ENCODE measurements at places on chromosomes 5 and 9.

GRCh38 chr5:112064956-112065355 is 308.0 kb upstream of the NREP start:
- no peak for DNase-seq

GRCh38 chr5:157266286-157267007 is 524 bp downstream of the CYFIP2 start:
- DNase-seq = no peak

GRCh38 chr9:115877852-115878438 is 275.6 kb upstream of the PAPPA start:
- DNase-seq = no peak

DNA sequence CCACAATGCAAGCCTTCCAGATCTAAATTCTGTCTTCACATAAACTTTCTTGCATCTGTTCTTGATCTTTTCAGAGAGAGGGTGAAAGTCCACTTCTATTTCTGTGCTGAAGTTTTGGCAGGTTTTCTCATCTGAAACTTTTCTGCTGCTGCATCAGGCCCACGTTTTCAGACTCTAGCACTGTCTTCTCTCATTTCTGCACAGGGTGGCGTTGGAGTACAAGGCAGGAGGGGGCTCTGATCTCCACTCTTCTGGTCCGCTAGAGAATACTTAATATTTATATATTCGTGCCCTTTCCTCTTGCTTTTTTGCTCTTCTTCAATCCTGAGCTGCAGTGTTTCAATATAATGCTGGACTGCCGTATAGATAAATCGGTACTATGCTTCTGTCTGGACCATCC is 204.0 kb upstream of the PRDM9 start:
- no peak for DNase-seq

DNA sequence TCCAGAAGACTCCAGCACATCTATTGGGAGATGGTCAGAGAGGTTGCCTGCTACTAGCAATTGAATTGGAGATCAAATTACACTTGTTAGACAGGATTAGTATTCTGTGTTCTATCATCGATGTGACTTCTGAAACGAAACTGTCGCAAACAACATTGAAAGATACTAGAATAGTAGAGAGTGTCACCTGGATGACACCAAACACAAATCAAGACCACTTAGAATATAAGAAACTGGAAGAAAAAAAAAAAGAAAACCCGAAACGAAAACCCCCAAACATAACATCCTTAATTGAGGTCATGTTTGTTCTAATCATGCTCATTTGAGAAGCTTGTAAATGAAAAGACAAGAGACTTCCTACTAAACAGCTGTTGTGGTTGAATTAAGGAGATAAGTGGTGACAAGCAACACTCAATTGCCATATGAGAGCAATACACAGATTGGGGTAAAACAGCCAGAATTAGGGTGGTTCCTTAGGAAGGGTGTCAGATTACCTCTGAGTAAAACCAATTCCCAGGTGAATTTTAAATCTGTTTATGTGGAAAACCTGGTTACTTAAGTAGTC is 97.6 kb downstream of the BASP1 start:
- DNase-seq = no peak

- no peak for DNase-seq
Observed at GRCh38 chr9:130337318-130337717, 71.8 kb downstream of the HMCN2 start.

GRCh38 chr5:125056671-125057485 is 310.4 kb upstream of the ZNF608 start:
- DNase-seq = no peak

DNA sequence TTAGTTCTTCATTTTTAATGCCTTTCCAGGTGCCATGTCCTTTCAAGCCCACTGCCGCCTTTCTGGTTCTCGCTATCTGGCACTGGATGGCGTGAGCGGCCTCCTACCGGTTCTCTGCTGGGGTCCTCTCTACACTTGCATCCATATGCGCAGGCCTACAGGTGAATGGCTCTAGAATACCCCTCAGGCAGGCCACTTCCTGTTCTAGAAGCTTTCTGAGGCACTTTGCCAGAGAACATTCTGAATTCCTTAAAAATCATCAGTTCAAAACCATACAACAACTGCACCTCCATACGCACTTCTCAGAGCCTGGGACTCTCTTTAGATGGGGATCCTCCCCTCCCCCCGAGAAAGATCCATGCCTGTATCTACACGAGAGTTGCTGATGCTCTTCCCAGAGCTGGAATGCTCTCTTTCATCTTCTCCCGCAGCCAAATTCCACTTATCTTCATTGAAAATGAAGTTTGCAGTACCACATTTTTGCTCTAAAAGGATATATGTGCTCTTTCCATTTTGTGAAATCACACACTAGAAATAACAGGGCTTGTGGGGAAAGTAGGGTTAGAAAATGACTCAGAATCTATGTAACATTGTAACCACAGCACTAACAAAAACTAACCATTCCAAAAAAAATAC is 1.4 kb upstream of the LHFPL2 start:
- DNase-seq = no peak

GRCh38 chr5:180853848-180854176 is 7.3 kb downstream of the ZFP62 start:
- no peak for DNase-seq

- DNase-seq = no peak
Observed at GRCh38 chr5:116622375-116623050, 47.9 kb upstream of the SEMA6A start.

- DNase-seq = no peak
Observed at GRCh38 chr5:142888469-142889085, 118.4 kb downstream of the ARHGAP26 start.

DNA sequence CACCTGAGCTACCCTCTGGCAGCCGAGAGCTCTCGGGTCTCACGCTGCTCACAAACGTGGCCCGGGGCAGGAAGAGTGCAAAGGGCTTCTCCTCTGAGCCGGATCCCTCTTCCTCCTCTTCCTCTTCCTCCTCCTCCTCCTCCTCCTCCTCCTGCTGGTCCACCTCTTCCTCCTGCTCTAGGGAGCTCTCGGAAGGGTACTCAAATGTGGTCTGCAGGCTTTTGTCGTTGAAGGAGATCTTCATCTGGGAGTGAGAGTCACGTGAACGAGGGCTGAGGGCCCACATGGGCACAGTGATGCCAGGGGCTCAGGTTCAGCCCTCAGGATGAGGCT is 3.9 kb downstream of the SSNA1 start:
- DNase-seq = no peak

GRCh38 chr9:137669261-137669672 is 50.5 kb downstream of the EHMT1 start:
- DNase-seq = no peak

DNA sequence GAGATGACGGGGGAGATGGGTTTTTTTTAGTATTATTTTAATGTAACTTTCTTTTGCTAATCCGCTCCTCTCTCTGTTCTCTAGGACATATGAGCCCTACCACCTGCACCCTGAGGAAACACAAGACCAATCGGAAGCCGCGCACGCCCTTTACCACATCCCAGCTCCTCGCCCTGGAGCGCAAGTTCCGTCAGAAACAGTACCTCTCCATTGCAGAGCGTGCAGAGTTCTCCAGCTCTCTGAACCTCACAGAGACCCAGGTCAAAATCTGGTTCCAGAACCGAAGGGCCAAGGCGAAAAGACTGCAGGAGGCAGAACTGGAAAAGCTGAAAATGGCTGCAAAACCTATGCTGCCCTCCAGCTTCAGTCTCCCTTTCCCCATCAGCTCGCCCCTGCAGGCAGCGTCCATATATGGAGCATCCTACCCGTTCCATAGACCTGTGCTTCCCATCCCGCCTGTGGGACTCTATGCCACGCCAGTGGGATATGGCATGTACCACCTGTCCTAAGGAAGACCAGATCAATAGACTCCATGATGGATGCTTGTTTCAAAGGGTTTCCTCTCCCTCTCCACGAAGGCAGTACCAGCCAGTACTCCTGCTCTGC is 4.8 kb downstream of the MSX2 start:
- no peak for DNase-seq

GRCh38 chr5:179135441-179136215 is 75.5 kb downstream of the ZNF354C start:
- no peak for DNase-seq

DNA sequence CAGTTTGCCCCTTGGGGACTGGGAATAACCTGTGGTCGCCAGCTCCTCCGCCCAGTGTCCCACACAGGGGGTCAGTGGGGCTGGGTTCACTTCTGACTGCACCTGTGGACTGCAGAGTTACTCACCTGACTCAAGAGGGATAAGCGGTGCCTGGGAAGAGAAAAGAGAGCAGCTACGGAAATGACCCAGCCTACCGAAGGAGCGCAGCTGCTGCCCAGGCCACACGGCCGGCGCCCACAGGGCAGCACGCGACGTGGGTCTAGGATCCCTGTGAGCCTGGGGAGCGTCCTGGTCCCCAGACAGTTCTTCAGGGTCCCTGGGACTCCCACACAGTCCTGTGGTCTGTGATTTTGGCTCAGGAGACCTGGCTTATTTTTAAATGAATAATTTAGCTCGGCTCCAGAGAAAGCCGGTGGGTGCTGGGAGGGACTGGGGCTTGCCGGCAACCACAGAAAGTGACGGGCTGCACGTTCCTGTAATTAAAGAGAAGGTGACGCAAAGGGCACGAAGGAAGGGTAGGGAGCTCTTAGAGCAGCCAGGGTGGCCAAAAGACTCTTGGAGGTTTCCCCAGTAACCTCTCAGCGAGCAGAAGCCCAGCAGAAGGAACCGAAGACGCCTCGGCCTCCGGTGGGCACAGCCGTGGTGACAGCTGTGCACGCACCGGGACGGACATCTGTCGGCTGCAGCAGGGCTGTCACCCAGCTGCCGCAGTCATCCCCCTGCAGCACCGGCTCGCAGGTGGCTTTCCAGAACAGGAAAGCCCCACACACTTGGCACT is 97.5 kb upstream of the FCN2 start:
- no peak for DNase-seq

- DNase-seq = no peak
Observed at GRCh38 chr5:74657165-74657564, 16.6 kb upstream of the ENC1 start.

- DNase-seq = no peak
Observed at GRCh38 chr5:127744241-127744640, 41.0 kb downstream of the CCDC192 start.

DNA sequence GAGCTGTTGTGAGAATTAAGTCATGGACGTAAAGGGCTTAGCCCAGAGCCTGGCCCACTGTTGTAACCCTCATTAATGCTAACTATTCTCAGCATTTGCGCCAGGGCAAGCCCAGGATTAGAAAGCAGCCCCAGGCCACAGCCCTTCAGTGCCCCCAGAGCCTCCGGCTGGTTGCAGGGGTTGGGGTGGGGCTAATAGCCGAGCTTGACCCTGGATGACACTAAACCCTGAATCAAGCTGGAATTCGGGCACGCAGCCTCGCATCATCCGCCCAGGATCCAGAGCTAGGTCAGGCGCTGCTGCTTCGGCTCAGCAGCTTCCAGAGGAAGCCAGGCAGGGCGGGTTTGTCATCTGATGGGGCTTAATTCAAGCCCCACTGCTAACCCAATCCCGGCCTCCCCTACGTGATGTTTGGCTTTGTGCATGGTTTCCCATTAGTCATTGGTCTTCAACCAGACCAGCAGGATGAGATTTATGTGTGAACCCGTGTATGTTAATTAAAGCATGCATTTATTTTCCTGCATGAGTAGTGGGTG is 1.2 kb upstream of the MEGF9 start:
- no peak for DNase-seq

DNA sequence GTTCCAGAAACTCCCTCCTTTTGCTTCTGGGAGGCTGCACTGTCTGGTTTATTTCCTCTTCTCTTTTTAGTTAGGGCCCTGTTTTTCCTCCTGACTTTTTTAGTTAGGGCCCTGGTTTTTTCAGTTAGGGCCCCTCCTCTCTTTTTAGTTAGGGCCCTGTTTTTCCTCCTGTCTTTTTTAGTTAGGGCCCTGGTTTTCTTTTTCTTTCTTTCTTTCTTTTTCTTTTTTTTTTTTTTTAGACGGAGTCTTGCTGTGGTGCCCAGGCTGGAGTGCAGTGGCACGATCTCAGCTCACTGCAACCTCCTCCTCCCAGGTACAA is 15.1 kb downstream of the GSN start:
- DNase-seq = no peak

- DNase-seq = no peak
Observed at GRCh38 chr9:109001275-109001676, 12.0 kb downstream of the CTNNAL1 start.

GRCh38 chr9:8157683-8158324 is 358.2 kb upstream of the DMAC1 start:
- no peak for DNase-seq

GRCh38 chr9:136378170-136379002 is 4.9 kb upstream of the CARD9 start:
- DNase-seq = no peak

- no peak for DNase-seq
Observed at GRCh38 chr5:177309351-177310191, 2.1 kb downstream of the MXD3 start.

- DNase-seq = no peak
Observed at GRCh38 chr5:133496631-133497030, 115.7 kb downstream of the FSTL4 start.

GRCh38 chr9:4095484-4095883 is 204.4 kb downstream of the GLIS3 start:
- no peak for DNase-seq

- no peak for DNase-seq
Observed at GRCh38 chr5:177370488-177371119, 12.9 kb downstream of the RGS14 start.

DNA sequence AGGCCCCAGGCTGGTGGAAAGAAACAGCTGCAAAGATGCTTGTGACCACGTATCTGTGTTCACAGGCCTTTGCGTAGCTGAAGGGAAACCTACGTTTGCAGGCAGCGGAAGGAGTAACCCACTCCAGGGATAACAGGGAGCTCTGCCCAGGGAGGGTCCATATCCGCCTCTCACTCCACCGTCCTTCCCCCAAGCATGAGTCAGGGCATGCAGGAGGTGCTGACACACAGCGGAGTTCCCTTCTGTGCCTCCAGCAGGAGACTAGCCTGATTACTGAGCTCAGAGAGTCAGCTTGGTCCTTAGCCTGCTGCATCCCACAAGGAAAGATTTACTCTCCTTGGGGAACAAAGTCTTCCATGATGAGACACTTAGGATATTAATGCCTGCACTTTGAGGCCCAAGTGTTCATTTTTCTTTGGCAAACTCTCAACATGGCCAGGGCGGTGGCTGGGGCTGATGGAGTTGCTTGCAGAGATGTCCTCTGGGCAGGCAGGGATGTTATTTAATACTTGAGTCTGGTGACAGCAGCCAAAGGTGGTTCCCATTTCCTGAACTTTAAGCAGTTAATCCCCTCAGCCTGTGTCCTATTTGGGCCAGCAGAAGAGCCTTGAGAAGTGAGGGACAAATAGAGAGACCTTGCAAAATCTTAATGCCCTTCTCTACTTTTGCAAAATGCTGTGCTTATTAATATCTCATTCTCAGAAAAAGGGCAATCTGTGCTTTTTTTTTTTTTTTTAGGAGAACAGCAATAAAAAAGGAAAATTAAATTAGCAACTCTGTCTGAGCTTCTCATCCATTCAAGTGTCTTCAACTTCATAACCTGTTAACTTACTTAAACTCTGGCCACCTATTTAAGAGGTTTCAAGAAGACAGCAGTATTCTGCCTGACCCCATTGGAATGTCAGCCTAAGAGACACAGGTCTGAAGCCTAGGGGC is 222.1 kb downstream of the HSPA4 start:
- DNase-seq = no peak

GRCh38 chr9:129131300-129132145 is 20.3 kb downstream of the PTPA start:
- no peak for DNase-seq

Data from GM12864 (cell line).